ENCODE measurements at places on chromosomes 1 and 21.

GRCh38 chr1:19014765-19015164 lies 58.3 kb upstream of the IFFO2 start:
- no peak for DNase-seq

DNA sequence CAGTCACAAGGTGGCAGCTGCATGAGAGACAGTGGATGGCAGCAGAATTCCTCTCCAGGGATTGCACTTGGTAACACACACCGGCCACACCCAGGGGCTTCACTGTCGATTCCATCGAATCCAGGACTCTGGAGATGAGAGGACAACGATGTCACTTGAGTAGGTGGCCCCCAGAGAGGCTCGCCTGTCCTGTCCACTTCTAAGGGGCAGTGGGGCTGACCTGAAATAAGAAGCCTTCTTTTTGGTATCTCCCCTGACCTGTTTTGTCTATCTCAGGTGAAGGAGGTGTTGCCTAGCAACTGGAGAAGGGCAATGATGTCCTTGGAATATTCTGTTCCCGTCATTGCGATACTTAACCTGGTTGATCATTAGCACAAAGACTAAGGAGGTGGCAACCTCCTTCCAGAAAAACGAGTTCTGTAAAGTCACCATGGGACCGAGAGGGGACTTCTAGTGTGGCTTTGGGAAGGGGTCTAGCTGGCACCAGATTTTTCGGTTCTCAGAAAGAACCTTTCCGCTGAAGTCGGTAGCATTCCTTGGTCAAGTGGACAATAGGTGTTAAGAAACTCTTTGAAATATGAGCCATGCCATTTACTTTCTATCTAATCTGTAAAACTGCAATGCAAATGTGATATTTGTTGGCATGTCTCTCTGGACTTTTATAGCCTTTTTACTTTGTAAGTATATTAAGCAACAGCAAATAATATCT lies 85.2 kb upstream of the TMPRSS2 start:
- no peak for DNase-seq

DNA sequence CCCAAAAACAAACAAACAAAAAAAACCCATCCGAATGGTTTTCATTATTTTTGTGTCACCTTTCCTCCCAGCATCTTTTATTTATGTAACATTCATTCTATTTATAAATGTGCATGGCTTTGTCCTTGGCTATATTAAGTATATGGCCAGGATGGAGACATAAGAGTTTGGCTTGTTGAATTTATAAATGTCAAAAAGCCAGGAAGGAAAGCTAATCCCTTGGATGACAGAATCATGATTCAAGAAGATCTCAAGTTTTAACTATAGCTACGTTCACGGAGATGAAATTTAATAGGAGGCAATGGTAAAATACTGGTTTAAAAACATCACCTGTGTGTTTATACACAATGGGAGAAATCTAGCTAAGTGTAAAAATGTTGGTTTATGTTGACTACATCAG lies 5.0 kb downstream of the CEP170 start:
- DNase-seq = no peak

GRCh38 chr1:218374401-218375353 lies 29.5 kb downstream of the TGFB2 start:
- no peak for DNase-seq

DNA sequence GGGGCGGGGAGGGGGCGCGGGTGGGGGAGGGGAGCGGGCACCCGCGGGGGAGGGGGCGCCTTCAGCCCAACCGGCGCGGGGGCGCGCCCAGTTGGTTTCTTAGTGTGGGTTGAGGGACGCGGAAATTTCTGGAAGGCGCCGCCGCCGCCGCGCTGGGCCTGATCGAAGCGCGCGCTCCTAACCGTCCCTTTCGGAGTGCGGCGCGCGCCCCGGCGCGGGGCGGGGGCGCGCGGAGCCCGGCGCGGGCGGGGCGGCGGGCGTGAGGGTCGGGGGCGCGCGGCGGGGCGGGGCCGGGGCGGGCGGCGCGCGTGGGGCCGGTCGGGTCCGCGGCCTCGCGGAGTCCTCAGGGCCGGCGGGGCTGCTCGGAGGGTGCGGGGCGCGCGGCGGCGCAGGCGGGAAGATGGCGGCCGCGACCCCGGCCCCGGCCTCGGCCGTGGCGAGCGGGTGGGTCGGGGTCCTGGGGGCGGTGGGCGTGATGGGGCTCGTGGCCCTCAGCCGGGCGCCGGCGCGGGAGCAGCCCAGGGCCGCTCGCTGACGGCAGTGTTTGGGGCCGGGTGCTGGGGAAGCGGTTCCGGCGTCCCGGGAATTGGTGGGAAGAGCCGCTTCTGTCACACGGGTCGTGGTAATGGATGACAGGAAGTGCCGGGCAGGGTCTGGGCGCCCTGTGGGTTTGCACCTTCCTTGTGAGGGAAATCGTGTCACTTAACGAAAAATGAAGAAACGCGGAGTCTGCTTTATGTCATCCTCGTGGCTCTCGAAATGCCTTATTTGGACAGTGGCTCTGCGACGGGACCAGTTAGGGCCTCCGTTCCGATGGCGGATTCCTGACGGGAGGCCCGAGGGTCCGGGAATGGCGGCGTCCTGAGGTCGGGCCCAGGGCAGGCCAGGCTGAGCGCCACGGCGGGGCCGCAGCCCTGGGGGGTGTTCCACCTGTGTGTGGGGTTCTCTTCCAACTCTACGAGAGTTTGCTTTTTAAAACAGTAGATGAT lies 764 bp downstream of the PKNOX1 start:
- DNase-seq = peak; percentile 80

- peak; percentile 40 for DNase-seq
Observed at GRCh38 chr21:29335720-29336119, 37.0 kb downstream of the BACH1 start.

DNA sequence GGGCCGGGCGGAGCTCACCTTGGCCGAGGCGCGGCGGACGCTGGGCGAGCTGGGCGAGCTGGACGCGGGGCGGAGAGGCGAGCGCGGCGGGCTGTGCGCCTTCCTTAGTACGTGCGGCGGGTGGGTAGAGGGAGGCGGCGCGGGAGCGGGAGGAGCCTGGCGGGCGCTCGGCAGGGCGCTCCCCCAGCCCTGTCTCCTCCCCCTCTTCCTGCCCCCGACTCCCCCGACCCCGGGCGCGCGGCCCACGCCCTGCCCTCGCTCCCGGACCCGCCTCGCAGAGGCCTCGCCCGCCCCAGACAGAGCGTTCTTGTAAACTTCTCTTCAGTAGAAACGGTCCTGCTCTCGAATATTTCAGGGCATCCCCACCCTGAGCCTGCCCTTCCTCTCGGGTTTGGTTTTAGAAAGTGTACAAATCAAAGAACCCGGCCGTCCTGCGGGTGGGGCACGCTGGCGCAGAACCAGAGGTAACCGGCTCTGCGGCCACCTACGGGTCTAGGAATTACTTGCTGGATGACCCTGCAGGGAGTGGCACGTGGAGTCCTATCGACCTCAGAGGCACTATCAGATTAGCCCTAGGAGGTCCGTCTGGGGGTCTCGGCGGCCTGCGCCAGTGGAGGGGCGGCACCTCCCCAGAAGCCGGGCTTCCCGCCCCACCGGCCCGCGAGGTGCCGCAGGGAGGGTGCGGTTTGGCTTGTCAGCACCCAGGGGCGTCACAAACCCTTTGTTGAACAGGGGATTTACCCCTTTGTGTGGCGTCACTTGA lies at the start of gene S100A10:
Gene S100A10, minus strand, starts transcription at position 126 of the 763 bp plus-strand sequence. CDS start 7,629 bp downstream, outside the sequence.
- peak; percentile 83 for DNase-seq

- no peak for DNase-seq
Observed at GRCh38 chr1:190578526-190578925, 100.9 kb upstream of the BRINP3 start.

GRCh38 chr1:85563139-85563538 lies 17.4 kb upstream of the CCN1 start:
- DNase-seq = no peak

DNA sequence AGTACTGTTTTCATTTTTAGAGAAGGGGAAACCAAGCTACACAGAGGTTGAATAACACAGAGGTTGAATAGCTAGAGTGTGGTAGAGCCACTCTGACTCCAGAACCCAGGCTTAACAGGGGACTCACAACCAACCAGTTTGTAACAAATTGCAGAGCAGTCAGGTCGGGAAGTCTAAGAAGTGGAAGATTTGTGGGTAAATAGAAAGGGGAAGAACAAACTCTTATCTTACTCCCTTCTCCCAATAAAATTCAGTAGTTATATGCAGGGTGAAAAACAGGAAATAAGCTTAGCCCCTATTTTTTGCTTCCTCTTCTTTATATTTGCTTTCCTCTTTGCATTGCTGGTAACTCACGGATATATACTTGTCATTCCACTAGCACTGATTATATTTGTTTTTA lies 23.2 kb downstream of the CDC42 start:
- peak; percentile 72 for DNase-seq

DNA sequence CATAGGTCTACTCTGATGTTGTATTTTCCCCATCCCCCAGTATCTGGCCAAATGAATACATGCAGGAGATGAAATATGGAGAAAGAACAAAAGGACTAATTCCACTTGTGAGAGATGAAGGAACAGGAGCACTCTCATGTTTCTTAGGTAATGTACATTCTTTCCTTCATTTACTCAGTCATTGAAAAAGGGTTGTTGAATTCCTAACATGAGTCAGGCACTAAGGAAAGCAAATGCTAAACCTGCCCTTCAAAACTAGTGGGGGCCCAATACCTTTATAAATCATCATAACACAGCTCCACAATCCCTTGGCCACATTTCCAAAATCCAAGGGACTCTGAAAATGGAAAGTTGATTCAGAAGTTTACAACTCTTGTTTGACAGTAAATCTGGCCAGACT lies 94.3 kb downstream of the DIRAS3 start:
- no peak for DNase-seq

DNA sequence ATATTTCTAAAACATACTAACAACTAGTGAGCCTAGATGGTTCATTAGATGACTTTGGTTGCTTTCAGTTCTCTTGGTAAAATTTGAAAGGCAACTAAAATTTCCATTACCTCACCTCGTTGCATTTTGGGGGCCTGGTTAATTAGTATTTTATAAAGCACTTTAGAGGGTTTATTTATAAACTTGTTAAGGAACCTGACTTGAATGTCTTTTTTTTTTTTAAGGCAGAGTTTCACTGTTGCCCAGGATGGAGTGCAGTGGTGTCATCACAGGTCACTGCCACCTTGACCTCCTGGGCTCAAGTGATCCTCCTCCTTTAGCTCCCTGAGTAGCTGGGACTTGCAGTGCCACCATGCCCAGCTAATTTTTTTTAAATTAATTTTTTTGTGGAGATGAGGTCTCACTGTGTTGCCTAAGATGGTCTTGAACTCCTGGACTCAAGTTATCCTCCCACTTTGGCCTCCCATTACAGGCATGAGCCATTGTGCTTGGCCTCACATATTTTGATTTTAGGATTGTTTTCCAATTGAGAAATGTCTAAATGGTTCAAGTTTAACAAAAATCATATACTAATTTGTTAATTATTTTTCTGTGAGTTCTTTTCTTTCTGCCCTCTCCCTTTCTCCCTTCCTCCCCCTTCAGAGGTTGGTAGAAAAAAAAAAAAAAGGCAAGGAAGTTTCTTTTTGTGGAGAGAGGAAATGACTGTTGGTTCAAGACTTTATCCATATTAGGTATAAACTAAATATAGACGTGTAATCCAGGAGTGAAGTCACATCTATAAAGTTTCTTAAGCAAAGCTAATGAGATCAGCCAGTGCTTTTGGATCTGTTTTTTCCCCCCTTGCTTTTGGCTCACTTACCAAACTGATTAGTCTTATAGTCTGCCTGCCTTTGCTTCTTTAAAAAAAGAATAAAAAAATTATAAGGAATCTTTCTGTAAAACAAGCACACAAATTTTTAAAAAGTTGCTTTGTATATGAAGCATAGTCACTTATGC lies 24.7 kb downstream of the CLIC4 start:
- DNase-seq = peak; percentile 31

DNA sequence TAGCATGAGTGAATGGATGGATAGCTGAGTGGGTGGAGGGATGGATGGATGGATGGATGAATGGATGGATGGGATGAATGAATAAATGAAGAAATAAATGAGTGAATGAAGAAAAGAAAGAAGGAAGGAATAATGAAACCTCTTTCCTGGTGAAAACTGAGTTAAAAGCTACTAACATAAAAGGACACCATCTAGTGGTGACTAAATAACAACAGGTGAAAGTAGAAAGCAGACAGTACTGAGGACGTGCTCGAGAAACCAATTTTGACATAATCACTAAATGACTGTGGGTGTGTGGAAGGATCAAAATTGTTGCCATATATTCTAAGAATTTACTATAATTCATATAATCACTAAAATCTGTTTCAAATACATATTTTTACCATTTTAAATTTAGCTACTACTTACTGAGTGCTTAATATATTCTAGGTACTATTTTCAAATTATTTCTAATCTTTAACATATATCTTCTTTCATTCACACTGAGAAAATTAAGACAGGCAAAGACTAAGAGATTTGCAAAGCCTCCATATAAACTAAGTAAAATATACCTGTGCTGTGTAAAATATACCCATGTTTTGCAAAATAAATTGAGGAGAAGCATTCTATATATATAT lies 522.9 kb downstream of the LRRIQ3 start:
- peak; percentile 58 for DNase-seq
